ENCODE measurements at places on chromosomes 1 and 21.

DNA sequence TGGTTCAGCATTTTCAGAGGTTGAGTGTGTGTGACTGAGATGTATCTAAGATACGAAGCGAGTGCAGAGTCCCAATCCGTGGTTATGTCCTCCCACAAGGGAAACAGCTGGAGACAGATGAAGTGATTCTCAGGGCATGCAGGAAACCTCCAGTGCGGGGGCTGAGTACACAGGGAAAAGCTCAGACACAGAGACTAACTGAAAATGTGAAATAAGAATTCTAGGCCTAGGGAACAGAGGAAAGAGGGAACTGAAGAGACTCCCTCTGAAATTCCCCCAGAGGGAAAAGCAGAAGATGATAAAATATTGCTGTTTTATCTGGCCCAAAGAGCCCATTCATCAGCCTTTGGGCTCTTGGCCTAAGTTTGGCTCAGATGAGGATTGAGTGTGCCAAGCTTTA, 116.8 kb downstream of the LRRC53 start:
- no peak for DNase-seq

GRCh38 chr1:207223162-207223561, 98.3 kb upstream of the CD55 start:
- no peak for DNase-seq

DNA sequence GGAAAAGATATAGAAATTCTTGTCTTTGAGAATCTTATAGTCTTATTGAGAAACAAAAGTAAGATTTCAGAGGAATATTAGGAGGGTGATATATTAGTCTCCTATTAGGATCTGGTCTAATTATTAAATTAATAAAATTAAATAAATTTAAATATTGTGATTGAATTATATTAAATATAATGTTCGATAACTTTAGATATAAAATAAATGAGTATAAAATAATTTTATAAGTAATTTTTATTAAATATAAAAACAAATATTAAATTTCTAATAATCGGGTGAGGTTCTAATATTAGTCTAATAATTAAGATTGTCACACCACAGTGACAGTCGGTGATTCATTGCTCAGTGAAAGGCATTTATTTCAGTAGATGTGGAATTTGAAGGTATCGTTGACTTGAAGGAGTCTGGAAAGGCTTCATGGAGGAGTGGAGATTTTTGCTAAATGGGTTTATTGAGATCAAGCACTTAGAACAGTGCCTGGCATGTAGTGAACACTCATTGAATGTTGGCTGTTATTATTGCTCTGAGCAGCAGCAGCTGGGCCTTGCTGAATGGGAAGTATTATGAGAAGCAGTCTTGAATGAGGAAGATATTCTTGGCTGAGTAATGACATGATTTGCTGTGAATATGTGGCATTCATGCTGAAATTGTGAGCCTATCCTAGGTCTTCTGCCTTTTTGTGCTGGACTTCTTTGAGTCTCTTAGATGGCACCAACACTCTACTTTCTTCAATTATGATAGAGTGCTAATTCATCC, 74.6 kb downstream of the USP25 start:
- DNase-seq: no peak

DNA sequence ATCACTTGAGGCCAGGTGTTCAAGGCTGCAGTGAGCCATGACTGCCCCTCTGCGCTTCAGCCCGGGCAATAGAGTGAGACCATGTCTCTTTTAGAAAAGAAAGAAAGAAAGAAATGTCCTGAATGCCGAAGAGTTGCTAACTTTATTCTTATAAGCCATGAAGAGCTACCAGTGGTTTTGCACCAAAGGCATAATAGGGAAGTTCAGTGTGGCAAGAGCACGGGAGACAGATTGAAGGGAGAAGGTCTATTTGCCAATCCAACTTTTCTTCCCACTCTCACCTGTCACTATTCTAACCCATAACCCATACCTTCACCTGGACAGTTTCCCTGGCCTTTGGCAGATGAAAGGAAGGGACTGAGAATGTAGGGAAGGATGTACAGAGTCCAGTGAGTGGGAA, 4.4 kb upstream of the PEA15 start:
- no peak for DNase-seq

GRCh38 chr1:209455661-209456358, 127.7 kb upstream of the CAMK1G start:
- no peak for DNase-seq

DNA sequence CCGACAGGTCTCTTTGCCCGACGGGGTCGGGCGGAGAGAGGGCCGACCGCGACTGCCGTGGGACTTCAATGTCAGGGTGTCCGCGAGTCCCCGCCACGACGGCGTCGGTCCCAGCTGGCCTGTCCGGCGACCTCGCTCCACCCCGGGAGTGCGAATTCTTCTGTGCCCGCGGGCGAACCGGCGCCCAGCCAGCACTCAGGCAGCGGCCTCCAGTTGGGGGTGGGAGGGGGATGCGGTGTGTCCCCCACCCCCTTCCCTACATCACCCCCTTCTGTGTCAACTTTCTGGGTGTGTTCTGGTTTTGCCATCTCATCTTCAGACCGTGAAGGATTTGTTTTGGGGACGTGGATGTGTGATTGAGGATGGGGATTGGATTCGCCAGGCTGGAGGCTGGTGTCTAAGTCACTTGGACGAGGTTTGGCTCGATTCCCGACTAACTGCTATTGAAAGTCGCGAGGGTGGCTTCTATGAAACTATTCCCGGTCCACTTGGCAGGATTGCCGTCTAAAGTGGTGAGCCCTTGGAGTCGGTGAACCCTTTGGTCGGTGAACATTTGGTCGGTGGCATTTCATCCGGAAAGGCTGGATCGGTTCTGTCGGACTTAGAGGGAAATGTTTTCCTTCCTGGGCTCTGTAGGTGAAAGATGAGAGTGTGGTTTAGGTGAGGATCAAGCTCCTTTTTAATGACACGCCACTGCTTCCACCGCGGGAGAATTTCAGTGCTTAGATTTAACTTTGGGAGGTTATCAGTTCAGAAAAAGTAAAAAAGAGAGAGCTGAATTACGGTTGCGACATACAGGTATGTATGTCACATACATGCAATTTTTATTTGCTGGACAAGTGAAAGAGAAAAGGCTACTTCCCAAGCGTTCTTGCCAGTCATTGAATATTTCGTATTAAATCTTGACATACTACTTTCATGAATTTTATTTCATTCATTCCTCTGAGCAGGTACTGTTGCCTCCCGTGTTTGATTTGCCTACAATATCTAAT, 771 bp downstream of the ABCD3 start:
- DNase-seq: no peak

DNA sequence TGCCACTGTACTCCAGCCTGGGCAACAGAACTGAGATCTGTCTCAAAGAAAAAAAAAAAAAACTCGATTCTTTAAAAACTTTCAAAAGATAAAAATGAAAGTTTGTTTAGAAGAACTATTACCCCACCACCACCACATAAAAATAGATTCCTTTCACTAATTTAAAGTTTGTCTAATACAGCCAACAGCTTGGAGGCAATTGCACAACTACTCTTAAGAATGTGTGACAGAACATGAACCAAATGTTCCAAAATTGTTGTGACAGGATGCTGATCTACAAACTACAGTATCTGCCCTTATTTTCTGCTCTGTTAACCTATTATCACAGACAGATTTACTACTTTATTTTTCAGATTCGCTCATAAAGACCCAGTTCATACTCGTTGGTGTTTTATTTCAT, 5.5 kb upstream of the TGFBR3 start:
- no peak for DNase-seq

- DNase-seq: no peak
Measured at GRCh38 chr1:200588698-200589097, 31.9 kb downstream of the KIF14 start.

DNA sequence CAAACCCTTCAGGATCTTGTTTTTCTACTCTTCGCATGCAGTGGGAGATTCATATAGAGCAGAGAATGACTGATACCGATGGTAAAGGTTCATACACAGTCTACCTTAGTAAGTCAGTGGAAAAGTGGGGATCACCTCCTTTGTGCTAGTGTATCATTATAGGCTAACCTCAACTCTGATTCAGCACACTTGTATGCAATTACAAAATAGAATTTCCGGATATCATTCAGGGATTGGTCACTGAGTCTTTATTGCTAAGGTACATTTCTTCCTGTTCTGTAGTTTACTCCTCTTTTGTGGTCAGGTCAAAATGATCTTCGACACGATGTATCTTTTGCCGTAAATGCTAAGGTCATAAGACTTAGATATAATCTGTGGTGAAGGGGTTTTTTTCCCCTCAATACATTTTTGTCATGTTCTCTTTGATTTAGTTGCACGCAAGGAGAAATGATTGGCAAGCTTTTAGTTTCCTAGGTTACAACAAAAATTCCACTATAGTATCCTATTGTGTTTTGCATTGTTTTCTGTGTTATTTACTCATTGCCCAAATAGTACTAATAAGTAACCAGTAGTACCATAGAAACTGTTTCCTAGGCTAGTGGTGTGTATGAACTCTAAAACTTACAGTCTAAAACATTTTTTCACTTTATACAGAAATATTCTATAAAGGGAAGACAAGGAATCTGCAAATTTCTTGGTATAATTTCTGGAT, 35.7 kb upstream of the PLA2G4A start:
- DNase-seq: no peak

Measured in stimulated activated CD8-positive, alpha-beta memory T cell treated with anti-CD3 and anti-CD28 coated beads, Interleukin-15, amount 100 ng/mL, for 1 hour (primary cell).